ENCODE measurements at places on chromosomes 2 and 18.

- no peak for DNase-seq
These were observed 6.6 kb upstream of the MTHFD2 start for GRCh38 chr2:74191596-74192380.

DNA sequence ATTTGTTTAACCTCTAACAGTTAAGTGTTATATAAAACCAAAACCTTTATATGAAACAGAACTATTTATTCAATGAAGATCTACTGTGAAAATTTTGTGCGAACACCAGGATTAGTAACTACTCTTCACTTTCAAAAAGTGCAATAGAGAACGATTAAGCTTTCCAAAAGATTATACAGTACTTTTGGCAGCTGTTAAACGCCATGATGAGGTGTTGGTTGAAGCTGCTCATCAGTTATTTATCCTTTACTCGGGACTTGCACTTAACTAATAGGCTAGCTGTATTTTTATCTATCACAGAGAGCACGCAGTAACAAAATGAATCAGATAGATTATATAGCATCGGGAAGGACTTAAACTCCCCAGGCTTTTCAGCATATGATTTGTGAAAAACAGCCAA, 113.6 kb downstream of the GCA start:
- no peak for DNase-seq

DNA sequence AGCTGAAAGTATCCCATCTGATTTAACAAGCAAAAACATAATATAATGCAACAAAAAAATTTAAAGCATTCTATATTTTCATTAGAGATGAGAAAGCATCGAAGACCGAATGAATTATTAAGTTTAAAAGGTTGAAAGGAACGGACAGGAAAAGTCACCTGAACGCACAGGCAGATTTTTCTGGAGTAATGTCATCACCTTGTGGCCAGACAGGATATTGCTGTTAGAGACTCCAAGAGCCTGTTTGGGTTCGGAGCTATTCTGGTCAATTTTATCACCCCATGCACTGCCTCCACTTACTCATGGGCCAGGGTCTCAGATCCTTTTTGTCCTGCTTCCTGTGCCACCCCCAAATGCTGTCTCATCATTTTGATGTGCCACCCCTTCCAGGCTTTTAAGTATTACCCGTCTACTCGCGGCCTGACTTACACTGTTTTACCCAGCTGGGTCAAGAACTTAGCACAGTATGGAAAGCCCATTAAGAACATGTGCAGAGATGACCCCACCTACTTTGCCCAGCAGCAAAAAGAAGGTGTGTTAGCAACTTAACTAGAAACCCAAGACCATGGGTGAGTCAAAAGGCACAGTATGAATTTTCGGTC, 27.3 kb downstream of the GKN2 start:
- peak; percentile 82 for DNase-seq

- peak; percentile 22 for DNase-seq
These were observed 27.5 kb upstream of the FAM237A start for GRCh38 chr2:206614811-206615210.

DNA sequence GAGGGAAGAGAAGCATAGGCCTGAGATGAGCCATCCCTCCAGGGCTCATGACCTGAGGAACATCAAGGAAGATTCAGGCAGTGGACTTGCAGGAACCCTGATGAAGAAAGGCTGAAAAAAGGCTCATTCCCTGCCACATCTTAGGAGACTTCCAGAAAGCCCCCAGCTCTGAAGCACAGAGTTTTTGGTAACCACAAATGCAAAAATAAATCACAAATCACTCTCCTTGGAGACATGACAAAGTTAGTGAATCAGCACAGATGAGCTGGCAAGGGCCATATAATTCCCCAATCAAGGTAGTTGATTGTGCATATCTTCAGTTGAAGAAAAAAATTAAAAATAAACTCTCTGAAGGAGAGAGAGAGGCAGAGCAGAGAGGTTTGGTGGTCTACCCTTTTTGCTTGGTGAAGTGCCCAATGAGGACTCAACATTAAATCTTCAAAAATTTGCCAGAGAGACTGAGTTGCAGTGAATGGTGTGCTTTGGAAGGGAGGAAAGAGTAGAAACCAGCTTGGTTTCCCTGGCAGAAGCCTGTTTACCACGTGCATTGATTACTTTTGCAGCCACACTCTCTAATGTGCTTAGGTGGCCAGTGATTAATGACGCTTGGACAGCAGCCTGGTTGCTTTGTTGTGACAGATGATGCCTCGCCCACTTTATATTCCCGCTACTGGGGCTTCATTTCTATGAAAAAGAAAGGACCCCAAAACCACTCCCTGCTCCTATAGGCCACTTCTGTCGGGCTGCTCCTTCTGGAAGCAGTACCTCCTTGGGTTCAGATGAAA, 257.4 kb upstream of the SLC14A2 start:
- DNase-seq: no peak

GRCh38 chr2:108084311-108084710, 98.0 kb downstream of the SLC5A7 start:
- no peak for DNase-seq

- DNase-seq: no peak
These were observed 584.5 kb upstream of the LRRTM1 start for GRCh38 chr2:80889009-80889408.

DNA sequence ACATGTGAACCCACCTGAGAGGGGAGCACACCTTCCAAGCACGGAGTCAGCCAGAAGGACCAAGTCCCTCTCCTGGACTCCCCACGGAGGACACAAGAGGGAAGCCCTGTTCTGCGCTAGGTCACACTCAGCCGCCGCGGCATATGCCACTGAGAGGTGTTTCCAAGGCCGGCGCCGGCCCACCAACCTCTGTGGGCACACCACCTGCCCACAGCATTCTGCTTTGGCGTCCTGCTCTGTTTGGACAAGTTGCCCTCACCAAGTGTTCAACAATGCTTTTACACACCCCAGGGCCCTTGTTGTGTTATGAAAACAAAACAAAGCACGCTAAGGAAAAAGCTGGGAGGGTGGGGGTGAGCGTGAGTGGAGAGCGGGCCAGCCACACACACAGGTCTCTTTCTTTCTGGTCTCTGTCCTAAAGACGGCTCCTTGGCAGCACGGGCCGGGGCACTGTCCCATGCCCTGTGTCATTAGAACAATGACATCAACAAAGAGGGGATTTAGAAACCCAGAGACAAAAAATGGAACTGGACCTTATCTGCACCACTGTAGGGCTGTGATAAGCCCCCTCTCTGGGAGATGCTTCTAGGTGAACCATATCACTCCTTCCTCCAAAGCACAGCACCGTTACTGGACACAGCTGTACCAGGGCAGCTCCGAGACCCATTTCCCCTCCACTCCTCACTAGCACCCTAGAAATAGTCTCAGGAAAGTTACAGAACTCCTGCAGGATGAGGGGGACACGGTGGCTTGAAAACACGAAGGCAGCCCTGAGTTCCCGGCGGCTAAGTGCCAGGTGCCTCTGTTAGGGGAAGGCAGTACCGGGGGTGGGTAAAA, 17.0 kb downstream of the SMAD7 start:
- DNase-seq: peak; percentile 55

GRCh38 chr2:89833780-89834117, 1142.3 kb downstream of the RPIA start:
- no peak for DNase-seq

DNA sequence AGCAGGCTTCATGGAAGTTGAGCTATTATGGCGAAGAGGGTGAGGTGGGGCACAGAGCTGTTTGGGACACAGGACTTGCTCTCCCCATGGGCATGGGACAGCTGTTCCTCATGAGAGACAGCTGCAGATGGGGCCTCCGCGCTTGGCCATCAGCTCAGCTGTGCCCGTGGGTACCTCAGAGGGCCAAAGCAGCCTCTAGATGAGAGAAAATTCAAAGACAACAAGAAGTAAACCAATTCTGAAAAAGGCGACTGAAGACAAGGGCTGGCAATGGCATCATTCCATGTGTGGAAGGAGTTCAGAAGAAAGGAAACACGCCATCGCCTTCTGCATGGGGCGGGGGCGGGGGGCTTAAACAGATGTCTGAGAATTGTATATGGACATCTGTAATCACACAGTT, 136.2 kb downstream of the BCL2 start:
- no peak for DNase-seq

DNA sequence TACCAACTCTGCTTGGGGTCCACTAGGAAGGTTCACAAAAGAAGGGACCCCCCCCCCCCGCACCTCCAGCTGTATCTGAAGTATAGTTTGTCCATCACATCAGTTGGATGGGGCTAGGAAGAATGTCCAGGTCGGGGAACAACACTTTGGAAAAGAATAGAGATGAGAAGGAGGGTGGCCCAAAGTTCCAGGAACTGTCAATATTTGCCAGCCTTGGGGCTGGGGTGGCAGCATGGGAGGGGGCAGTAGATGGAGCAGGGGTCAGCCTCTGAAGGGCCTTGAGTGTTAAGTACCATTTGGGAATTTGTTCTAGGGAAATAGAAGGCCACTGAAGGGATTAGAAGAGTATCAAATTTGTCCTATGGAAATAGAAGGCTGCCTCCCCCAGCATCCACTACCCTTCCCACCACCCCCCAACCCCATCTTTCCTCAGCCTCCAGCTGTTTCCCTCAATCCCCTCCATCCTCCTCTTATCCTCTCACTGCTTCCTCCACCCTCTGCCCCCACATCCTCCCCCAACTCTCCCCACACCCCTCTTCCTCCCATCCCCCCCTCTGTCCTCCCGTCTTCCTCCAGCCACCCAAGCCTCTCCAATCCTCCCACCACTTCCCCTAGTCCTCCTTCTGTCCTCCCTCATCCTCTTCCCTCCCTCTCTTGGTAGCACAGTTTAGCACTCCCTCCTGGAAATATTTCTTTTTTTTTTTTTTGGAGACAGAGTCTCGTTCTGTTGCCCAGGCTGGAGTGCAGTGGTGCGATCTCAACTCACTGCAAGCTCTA, 2.0 kb upstream of the KIDINS220 start:
- DNase-seq: no peak

GRCh38 chr2:123890148-123890547, 134.9 kb upstream of the CNTNAP5 start:
- no peak for DNase-seq

DNA sequence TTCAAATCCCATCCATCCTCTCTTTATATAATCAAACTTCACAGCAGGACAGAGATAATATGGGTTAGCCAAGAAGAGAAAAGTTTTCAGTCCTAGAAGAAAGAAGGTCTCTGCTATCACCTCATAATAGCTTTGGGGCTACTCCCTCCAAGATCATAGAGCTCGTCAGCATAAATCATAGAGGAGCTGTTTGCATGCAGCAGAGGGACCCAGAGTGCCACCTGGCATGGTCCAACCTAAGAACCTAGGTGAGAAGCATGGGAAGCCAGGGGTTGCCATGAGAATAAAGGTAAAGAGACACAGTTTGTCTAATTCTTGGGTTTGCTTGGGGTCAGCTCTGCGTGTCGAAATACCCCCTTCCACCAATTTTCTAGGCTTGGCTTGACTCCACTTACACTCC, 87.1 kb upstream of the CYP1B1 start:
- DNase-seq: peak; percentile 7

GRCh38 chr18:69564602-69565001, 163.9 kb downstream of the DOK6 start:
- no peak for DNase-seq

- DNase-seq: no peak
These were observed 63.3 kb upstream of the EFEMP1 start for GRCh38 chr2:55986700-55987440.

GRCh38 chr2:221460136-221460535, 112.0 kb downstream of the EPHA4 start:
- DNase-seq: no peak

- no peak for DNase-seq
These were observed 164.3 kb upstream of the SIX2 start for GRCh38 chr2:45173513-45173912.

GRCh38 chr2:220226546-220226945, 599.1 kb downstream of the SLC4A3 start:
- DNase-seq: no peak

DNA sequence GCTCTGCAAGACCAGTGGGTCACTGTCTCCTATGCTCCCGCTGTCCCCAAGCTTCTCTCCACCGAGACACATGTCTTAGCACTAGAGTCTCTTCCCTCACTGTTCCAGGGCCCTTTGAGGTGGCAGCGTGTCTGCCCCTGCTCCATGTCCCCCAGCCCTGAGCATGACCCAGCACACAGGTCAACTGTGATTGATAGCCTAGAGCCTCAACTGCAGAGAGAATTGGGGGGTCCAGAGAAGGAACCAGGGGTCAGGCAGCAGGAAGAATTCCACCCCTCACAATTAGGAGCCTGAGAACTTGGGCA, 54.6 kb upstream of the ODC1 start:
- DNase-seq: no peak

Measured in hematopoietic multipotent progenitor cell treated with erythropoietin and hydrocortisone succinate and interleukin-3 and kit ligand, for 6 days (in vitro differentiated cells).